ENCODE measurements at places on chromosomes 7 and 10.

- no peak for DNase-seq
Measured at GRCh38 chr7:14414274-14414986, 425.0 kb upstream of the ETV1 start.

GRCh38 chr10:58433571-58433970 lies 48.4 kb downstream of the TFAM start:
- DNase-seq, result no peak

DNA sequence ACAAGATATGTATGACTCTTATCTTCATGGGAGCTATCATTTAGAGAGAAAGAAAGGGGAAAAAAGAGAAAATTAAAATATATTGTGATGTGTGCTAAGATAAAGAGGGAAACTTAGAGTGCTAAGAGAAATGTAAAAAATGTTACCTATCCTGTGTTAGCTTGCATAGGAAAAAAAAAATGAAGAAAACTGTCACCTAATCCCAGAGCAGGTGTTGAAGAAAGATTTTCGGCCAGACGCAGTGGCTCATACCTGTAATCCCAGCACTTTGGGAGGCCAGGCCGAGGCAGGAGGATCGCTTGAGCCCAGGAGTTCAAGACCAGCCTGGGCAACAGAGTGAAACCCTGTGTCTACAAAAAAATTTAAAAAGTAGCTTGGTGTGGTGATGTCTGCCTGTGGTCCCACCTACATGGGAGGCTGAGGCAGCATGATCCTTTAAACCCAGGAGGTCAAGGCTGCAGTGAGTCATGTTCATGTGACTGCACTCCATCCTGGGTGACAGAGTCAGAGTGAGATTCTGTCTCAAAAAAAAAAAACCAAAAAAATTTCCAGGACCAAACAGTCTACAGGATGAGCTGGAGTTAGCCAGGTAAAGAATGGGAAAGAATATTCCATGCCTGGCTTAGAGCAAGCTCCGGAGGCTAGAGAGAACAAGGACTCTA lies 2.4 kb upstream of the MKLN1 start:
- no peak for DNase-seq

DNA sequence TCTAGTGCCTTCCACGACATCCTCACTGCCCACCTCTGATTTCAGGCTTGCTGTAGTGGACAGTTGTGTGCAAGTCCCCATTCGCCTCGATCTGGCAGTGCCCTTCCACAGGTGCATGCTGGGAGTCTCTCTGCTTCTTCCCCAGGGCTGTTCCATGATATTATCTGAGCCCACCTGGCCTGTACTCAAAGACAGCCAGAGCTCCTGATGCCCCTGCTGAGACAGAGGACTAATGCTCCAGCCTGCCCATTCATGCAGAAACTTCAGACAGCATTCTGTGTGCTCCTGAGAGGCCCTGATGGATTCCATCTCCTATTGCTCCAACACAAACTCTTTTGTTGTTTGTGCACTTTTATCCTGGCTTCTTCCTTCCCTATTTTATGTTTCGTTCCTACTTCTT lies 164.8 kb upstream of the PRSS58 start:
- no peak for DNase-seq

- DNase-seq, result no peak
Measured at GRCh38 chr7:6031567-6031966, 391 bp downstream of the ANKRD61 start.

- DNase-seq, result peak; percentile 86
Measured at GRCh38 chr10:95474228-95475002, 86.8 kb downstream of the SORBS1 start.

DNA sequence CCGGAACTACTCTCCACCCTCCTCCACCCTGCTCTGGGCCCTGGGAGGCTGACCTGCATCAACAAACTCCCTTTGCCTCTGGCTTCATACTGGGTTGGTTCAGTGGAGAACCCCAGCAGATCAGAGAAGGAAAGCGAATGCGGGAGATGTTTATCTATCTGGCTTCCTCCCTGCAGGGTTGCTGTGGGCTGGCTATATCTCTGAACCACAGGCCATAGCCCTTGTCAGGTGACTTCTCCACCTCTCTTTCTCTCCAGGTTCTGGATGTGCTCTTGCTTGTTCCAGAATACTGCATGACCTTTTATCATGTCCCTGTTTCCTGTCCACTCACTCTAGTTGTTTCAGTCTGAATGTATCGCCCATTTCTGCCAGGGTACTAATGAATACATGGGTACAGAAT lies 51.7 kb upstream of the IFRD1 start:
- no peak for DNase-seq

- DNase-seq, result no peak
Measured at GRCh38 chr10:121244818-121245217, 353.4 kb downstream of the FGFR2 start.

DNA sequence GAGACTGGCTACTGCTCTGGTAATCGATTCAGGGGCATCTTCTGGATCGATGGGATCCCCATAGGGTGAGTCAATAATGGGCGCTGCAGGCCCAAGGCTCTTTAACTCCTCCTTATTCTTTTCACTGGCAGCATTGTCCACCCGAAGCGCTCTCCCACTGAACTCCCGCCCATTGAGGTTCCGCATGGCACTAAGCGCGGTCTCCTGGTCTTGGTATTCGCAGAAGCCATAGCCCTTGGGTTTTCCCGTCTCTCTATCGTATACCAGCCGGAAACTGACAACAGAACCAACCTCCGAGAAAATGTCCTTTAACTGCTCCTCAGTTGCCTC lies 285 bp downstream of the CSTF2T start:
- DNase-seq, result no peak

GRCh38 chr10:73131301-73131700 lies 21.0 kb downstream of the NUDT13 start:
- DNase-seq, result no peak

DNA sequence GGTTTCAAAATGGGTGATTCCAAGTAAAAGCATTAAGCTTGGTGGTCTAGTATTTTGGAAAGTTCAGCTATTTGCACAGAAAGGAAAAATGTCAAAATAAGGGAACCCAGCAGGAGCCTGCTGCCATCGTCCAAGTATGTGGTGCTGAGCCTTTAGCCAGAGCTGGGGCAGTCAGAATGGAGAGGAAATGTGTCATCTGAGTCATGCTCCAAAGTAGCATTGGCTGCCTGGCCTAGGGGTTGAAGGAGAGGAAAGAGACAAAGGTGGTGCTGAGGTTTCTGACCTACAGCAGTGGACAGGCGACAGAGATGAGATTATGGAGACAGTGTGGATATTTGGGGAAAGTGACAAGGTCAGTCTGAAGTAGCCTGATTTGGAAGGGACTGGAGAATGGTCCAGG lies 103.9 kb downstream of the PLCE1 start:
- peak; percentile 15 for DNase-seq

Data from iris pigment epithelial cell (primary cell).